ENCODE measurements at places on chromosomes 6 and 20. TPM values are rescaled to one million over a fixed set of nuclear protein-coding genes. Genes with fewer than 3 reads are reported as not detected.

The KCTD20 gene
- 29.1 TPM for total RNA-seq

The POPDC3 gene
- 10.9 TPM for total RNA-seq

The TCF19 gene
- total RNA-seq: 5.8 TPM

The EPPIN gene
- not detected for total RNA-seq

The ATP6V1G2 gene
- total RNA-seq: 95.6 TPM

The ADGRG6 gene
- total RNA-seq: not detected

The TMEM170B gene
- total RNA-seq: 11.0 TPM

- H3K36me3 ChIP-seq: no peaks in the 10 kb centered on the region
- no peak overlapping the region for H3K4me3 ChIP-seq
- no peaks in the 10 kb centered on the region for H3K27me3 ChIP-seq
- no peak for DNase-seq
- H3K27ac ChIP-seq: no peak overlapping the region
These were observed 62.7 kb upstream of the ZNF133 start for GRCh38 chr20:18225632-18226031.

DNA sequence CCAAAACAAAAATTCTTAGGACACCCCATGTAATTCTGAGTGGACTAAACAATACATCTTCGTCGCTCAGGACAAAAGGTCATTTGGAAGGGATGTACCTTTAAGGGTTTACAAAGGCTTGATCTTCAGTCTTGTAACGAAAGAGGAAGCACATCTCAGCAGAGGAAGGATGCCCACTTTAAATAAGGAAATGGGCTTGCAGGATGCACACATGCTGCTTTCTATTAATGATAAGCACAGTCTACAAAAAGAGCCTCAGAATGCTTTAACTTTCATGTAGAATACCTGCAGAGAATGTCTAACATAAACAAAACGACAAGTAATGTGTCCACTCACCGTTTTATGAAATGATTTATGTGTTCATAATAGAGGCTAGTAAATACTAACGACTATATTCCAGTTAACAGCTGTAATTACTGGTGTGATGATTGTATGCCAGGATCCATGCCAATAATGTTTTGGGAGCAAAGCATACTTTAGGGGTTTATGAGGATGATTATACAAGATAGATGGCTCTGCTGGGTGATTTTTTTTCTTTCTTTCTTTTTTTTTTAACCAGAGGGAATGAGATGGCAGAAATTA lies 216.9 kb downstream of the GMDS start:
- no peaks in the 10 kb centered on the region for H3K36me3 ChIP-seq
- no peak overlapping the region for H3K4me3 ChIP-seq
- no peaks in the 10 kb centered on the region for H3K27me3 ChIP-seq
- H3K4me1 ChIP-seq: peaks cover 18% of the 10 kb centered on the region
- no peak for DNase-seq

DNA sequence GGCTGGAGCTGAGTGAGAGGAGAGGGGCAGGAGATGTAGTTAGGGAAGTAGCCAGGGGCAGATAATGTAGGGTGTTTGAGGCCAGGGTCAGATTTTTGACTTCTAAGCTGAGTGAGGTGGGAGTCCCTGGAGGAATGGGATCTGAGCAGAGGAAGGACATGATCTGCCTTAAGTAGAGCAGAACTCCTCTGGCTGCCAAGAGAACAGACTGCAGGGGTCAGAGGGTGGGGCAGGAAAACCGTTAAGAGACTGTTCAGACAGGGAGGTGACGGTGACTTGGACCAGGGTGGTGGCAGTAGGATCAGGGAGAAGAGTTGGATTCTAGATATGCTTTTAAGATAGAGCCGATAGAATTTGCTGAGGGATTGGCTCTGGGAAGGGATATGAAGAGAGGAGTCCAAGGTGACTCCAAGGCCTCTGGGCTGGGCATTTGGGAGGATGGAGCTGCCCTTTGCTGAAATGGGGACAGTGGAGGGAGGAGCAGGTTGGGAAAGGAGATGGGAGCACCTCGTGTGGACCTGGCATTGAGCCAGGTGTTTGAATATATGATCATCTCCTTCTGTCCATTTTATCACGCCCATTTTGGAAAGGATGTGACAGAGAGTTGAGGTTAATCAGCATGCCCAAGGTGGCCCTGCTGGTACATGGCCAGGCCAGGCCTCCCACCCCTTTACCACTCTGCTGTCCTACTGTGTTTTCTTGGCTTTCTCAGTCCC lies 18.8 kb downstream of the EYA2 start:
- peaks cover 4% of the 10 kb centered on the region for H3K27me3 ChIP-seq
- peaks cover 26% of the 10 kb centered on the region for H3K4me1 ChIP-seq
- no peak for DNase-seq
- H3K36me3 ChIP-seq: peaks cover 17% of the 10 kb centered on the region
- no peak overlapping the region for H3K4me3 ChIP-seq

- no peak overlapping the region for H3K27ac ChIP-seq
- no peak for DNase-seq
- H3K36me3 ChIP-seq: no peaks in the 10 kb centered on the region
- H3K27me3 ChIP-seq: peaks cover 1% of the 10 kb centered on the region
- peaks cover 24% of the 10 kb centered on the region for H3K4me1 ChIP-seq
- no peak overlapping the region for H3K4me3 ChIP-seq
These were observed 31.1 kb downstream of the NCOA7 start for GRCh38 chr6:125821825-125822281.

- H3K36me3 ChIP-seq: no peaks in the 10 kb centered on the region
- H3K27ac ChIP-seq: no peak overlapping the region
- DNase-seq: no peak
- H3K4me3 ChIP-seq: no peak overlapping the region
- H3K27me3 ChIP-seq: no peaks in the 10 kb centered on the region
These were observed 698.8 kb downstream of the DHX35 start for GRCh38 chr20:39660965-39661364.

DNA sequence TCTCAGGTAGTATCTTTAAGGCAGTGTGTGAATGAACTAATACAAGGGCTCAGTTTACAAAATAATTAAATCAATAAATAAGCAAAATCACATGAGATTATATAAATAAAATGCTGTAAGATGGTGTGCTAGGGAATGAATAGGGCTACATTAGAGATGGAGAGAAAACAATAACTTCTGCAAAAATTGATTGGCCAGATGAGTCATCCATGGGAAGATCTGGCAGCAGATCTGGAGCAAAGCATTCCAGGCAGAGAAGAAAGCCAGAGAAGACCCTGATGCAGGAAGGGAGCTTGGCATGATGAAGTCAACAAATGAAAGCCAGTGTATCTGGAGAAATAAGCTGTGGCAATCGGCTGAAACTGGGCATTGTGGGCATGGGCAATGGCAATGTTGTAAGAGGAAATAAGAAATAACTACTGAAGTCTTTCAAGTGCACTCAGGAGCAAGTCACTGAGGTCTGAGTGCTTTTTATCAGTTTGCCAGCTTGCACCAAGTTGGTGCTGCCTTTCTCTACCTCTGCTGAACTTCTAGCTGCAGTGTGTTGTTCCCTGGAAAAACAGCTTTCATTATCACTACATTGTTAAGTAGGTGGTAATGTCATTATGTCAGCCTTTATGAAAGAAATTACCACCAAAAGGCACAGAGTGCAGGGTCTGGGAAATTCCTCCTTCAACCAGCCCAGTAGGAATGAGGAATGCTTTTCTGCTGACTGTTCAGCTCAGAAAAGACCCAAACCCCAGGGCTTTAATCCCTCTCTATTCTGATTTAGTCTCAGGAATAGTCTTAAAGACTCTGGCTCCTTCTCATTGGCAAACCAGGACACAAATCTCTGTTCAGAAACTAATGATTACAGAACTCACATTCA lies 231.6 kb downstream of the HTR1B start:
- DNase-seq: no peak
- H3K36me3 ChIP-seq: no peaks in the 10 kb centered on the region
- peaks cover 2% of the 10 kb centered on the region for H3K27me3 ChIP-seq

- peaks cover 2% of the 10 kb centered on the region for H3K27me3 ChIP-seq
- H3K4me1 ChIP-seq: peaks cover 3% of the 10 kb centered on the region
- no peak for DNase-seq
- no peak overlapping the region for H3K4me3 ChIP-seq
- peaks cover 5% of the 10 kb centered on the region for H3K36me3 ChIP-seq
These were observed 769.7 kb downstream of the PTPRT start for GRCh38 chr20:42419814-42420532.

DNA sequence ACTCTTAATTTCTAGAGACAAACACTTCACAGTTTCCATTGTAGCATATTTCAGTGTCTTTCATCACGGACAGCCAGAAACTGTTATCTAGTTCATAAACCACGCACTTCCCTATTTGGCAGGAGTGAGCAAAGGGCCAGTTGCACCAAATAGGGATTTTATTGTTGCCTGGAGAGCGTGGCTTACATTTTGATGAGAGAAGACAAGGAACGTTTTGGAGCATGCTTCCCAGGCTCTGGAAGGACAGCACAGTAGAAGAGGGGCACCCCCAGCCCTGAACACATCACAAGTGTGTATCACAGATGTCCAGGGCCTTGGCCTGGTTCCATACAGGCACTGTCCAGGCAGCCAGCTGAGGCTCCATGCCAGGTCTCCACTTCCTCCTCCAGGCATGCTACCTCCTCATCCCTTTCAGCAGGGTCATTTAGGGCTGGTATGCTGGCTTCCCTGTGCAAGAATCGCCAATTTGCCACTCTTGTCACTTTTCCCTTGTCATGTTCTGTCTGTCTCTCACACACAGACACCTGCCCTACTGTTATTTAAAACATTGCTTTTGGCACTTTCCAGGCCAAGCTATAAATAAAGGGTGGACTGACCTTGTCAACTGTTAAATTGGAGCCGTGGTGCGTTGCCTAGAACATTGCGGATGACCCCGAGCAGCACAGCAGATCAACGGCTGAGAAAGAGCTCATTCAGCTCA lies 235.0 kb upstream of the GMDS start:
- H3K27me3 ChIP-seq: peaks cover 2% of the 10 kb centered on the region
- peaks cover 6% of the 10 kb centered on the region for H3K4me1 ChIP-seq
- no peak overlapping the region for H3K4me3 ChIP-seq
- H3K27ac ChIP-seq: no peak overlapping the region
- DNase-seq: no peak
- H3K36me3 ChIP-seq: no peaks in the 10 kb centered on the region

Measured in glutamatergic neuron (in vitro differentiated cells).